ENCODE measurements at places on chromosomes 11 and 22.

DNA sequence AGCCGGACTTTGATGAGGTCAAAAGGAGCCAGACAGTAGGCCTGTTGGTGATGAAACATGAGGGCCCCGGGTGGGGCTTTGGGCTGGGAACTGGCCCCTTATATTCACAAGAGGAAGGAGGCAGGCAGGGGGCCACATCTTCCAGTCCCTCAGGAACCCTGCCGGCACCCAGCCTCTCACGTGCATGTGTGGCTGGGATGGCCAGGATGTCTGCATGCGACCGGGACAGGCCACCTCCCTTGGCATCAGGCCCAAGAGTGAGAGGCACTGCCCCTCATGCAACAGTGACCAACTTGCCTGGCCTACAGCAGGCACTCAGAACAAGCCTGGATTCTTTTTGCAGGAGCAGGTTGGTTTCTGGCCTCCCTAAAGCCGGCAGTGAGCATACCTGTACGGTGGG is 5.4 kb downstream of the SLC25A45 start:
- no peak for DNase-seq

DNA sequence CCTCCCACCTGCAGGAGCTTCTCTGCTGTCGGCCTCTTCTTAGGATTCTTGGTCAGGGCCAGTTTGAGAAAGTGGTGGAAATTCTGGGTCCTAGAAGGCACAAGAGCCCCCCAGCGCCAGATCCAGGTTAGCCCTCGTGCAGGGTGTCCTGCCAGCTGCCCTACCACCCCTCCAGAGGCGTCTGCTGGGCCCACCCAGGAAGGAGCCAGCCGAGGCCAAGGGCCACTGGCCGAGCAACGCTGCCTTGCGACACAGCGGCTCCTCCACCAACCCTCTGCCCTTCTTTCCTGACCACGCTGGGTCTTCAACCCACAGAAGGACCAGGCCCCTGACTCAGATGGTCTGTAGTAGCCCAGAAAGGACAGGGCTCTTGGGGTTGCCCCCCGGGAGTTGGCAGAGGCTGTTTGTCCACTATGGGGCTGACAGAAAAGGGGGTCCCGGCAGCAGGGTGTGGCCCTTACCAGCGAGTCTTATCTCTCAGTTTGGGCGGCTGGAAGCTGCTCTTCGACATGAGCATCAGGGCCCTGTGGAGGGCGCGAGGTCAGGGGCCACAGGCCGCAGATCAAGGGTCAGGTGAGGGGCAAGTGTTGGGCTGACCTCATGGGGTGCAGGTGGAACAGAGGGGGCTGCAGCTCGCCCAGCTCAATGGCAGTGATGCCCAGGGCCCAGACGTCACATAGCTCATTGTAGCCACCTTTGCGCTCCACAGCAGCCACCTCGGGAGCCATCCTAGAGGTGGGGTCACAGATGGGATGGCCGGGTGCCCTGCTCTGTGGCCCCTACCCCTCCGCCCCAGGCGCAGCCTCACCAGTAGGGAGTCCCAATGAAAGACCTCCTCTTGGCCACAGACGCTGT is 2.5 kb downstream of the MAP4K2 start:
- DNase-seq = no peak

GRCh38 chr11:121478895-121479697 is 26.3 kb upstream of the SORL1-AS1 start:
- DNase-seq = no peak

- DNase-seq = no peak
These were observed 222.0 kb downstream of the TMEM135 start for GRCh38 chr11:87259736-87260135.

DNA sequence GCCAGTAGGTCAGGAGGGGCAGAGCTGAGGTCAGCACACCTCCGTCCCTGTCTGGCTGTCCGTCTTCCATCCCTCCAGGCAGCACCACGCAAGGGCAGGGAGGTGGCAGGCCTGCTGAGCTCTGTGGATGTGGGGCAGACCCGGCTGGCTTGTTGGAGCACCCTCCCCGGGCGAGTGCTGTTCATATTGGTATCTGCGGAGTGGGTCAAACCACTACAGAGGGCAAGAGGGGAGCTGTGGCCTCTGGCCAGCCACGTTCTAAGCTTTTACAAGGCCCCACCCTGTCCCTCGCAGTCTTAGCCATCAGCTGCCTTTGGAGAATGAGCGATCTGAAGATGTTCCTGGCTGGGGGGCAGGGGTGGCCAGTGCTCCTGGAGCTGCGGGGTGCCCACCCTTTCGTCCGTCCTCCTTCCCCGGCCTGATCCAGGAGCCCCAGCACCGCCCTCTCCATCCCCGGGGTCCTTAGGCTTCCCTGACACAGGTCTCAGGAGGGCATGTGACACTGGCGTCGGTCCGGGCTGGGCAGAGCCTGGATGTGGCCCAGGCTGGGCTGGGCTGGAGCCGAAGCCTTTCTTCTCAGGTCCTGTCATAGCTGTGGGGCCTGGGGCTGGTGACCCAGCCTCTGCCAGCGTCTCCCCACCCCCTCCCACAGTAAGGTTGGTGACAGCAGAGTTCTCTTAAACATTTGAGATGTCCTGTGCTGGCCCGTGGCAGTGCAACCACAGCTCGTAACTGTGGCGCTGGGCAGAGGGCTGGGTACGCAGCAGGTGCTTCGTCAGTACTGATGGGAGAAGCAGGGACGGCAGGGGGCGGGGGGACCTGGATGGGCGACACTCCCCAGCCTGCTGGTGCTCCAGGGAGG is 31.7 kb upstream of the GRAMD4 start:
- DNase-seq = no peak

DNA sequence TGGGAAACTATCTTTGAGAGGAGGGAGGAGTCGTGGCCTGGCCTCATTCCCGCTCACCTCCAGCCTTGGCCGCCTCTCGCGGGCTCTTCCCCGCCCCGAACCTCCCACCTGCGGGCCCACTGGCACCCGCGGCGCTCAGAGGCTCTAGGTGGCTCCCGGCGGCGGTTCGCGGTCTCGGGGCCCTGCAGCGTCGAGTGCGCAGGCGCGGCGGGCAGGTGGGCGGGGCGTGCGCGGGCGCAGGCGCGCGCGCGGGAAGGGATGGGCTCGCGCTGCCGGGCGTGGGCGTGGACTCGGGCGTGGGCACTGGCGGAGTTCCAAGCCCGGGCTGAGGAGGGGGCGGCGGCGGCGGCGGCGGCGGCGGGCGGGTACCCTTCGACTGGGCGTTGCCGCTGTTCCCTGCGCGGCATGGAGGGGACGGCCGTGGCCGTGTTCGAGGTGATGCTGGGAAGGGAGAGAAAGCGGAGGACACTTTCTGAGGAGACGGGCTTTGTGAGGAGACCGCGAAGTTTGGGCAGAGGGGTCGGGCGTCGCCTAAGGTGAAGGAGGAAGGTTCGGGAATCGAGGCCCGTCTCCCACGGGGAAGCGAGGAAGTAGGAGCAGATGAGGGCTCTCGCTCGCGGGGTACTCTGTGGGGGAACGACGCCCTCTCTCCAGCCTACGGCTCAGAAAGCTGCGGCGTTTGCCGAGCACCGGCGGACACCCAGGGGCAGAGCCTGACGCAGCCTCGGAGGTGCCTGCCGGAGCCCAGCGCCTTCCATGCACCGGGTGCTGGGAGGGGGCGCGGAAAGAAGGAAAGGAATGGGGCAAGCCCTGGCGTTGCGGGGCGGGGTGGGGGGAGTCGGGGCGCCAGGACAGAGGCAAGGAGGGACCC is 15.7 kb upstream of the SPTBN2 start:
- DNase-seq = peak; percentile 55

GRCh38 chr11:18581825-18582224 is 6.7 kb downstream of the UEVLD start:
- no peak for DNase-seq

DNA sequence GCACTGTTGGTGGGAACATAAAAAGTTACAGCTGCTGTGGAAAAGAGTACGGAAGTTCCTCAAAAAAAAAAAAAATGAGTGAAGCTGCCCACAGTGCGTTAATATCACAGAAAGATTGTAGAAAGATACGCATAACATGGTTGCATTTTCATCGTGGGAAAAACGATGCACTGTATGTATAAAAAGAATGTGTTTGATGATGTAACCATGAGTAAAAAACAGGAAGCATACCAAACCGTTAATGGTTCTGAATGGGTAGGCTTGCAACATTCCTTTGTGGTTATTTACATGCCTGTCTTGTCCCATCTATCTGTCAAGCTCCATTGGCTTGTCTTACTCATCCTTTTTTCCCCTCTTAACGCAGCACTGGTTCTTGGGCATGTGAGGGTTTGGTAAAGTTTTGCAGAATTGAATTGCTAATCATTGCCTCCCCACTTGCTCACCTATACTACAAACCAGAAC is 33.8 kb upstream of the DKK3 start:
- peak; percentile 99 for DNase-seq

GRCh38 chr11:65744026-65744698 is 23.6 kb upstream of the RNASEH2C start:
- no peak for DNase-seq

DNA sequence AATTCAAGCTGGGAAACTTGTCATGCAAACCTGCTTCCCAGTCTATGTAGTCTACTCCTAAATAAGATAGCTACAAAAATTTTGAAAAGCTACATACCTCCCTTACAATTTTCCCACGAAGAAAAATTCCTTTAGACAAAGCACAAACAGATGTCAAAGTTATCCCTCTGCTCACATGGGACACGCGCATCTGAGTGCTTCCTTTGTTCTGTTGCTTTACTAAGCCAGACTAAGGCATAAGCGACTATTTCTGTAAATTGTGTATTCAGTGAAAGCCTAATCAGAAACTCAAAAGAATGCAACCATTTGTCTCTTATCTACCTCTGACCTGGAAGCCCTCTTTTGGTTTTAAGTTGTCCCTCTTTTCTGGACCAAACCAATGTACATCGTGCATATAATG is 583.7 kb upstream of the B3GAT1 start:
- no peak for DNase-seq

GRCh38 chr11:134583397-134583990 is 171.5 kb upstream of the B3GAT1 start:
- no peak for DNase-seq

- DNase-seq = no peak
These were observed 48.7 kb downstream of the CWC15 start for GRCh38 chr11:94924612-94925011.

GRCh38 chr22:45072322-45072903 is 62.6 kb upstream of the PHF21B start:
- DNase-seq = peak; percentile 75

DNA sequence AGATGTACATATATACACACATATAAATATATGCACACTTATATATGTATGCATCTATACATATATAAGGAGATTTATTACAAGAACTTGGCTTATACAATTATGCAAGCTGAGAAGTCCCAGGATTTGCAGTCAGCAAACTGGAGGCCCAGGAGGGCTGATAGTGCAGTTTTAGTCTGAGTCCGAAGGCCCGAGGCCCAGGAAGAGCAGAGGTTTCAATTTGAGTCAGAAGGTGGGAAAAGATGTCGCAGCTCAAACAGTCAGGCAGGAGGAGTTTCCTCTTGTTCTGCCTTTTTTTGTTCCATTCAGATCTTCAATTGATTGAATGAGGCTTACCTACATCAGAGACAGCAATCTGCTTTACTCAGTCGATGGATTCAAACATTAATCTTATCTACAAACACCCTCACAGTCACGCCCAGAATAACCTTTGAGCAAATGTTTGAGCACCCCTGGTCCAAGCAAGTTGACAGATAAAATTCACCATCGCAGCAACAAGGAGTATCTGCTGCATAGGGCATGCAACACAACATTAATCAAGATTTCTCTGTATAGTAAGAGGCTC is 4.0 kb upstream of the SGSM1 start:
- no peak for DNase-seq

GRCh38 chr11:4808476-4808875 is 4.3 kb upstream of the OR52R1 start:
- no peak for DNase-seq

DNA sequence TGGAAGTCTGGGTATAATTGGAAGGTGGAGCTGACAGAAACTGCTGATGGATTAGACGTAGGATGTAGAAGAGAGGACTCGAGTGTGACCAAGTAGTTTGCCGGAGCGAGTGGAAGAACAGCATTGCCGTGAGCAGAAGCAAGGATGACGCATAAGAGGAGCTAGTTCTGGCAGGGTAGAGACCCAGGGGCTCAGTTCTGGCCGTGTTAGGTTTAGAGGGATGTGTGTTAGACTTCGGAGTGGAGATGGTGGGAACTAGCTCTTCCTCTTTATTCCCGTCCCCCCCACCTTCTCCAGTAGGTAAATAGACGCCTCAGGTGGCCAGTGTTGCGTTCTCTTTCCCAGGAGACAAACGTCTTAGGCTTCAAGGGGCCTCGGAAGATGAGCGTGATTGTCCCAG is 19.1 kb downstream of the TUB start:
- DNase-seq = no peak

DNA sequence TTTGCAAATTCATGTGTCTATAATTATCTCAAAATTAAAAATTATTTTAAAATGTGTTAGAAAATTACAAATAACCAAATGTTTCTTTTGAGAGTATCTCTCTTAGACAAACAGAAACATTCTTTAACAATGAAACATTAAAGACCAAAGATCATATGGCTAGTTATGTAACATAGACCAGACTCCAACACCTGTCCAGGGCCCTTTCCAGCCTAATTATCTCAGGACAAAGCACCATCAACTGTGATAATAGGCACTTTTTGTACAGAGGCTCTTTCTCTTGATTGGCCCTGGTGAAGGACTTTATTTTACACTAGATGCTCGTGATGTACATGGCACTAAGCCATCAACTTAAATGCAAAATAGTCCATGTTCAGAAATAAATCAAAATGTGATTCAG is 5.0 kb upstream of the PLEKHA7 start:
- peak; percentile 52 for DNase-seq

- peak; percentile 12 for DNase-seq
These were observed 16.3 kb upstream of the CYP2R1 start for GRCh38 chr11:14908214-14908880.

GRCh38 chr11:12968826-12969225 is 40.3 kb upstream of the RASSF10 start:
- DNase-seq = no peak

GRCh38 chr11:102276362-102276761 is 40.9 kb upstream of the BIRC3 start:
- no peak for DNase-seq

DNA sequence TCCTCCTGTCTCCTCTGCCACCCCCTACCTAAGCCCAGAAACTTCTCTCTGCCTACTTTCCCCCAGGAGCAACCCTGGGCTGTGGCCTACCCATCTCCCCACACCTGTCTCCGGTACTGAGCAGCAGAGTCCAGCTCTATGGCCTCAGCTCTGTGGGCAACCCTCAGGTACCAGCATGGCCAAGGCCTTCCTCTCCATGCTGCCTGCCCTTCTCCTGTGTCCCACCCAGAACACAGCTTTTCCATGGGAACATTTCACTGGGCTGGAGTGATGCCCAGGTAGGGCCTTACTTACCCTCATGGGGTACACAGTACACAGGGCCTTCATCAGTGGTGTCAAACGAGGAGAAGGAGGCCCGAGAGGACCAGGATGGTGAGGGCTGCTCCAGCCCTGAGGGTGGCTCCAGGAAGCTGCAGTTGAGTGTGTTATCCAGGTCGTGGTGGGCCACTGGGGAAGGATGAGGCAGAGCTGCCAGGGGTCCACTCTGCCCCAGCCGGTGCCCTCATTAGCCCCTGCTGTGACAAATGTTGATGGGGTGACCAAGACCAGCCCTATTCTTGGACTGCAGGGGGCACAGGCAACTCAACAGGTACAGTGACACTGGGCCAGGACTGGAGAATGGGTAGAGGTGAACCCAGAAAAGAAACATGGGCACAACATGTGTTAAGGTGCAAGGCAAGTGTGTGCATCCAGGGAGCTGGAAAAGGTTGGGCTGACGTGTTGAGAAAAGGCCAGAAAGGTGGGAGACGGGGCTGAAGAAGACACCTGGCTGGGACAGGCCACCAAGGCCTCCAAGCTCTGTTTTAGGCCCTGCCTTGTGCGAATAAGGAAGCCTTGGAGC is 10.3 kb downstream of the SCARF2 start:
- no peak for DNase-seq

GRCh38 chr11:130779943-130780342 is 136.3 kb downstream of the SNX19 start:
- DNase-seq = no peak
